ENCODE measurements at places on chromosomes 3 and 15.

DNA sequence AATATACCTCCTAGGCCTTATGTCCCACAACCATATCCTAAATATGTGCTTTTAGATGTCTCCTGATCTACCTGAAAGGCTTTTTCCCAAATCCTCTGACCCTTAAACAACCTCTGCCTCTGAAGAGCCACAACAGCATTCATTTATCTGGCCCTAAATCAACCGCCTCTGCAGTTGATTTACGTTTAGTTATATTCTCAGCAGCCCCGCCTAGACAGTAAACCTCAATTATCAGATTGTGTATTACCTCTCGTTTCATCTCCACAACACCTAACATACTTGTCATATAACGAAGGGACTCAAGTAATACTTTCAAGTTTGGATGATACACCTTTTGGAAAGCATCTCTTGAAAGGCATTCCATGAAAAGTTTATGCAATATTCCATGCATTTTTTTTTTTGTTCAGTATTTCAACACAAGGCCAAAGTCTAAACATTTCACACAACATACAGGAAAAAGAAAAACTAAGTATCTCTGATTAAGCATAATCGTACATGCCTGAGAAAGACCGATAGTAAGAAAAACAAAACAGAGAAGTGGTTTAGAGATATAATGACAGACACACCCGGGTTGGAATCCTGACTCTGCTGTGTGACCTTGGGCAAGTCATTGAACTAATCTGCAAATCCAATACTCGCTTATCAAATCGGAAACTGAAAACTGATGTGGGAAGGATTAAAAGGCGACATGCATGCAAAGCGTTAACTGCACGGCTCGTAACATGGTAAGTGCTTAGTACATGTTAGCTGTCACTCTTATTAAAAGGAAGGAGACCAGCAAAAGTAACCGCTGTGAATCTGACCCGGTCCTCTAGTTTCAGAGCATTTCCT lies 778 bp downstream of the CRBN start:
- DNase-seq = no peak

GRCh38 chr3:108228286-108228685 lies 6.1 kb upstream of the IFT57 start:
- no peak for DNase-seq

- DNase-seq = no peak
Measured at GRCh38 chr3:118478706-118479276, 555.9 kb downstream of the IGSF11 start.

- no peak for DNase-seq
Measured at GRCh38 chr3:177491296-177492032, 294.2 kb upstream of the TBL1XR1 start.

GRCh38 chr3:31399271-31399670 lies 133.5 kb upstream of the STT3B start:
- DNase-seq = no peak

DNA sequence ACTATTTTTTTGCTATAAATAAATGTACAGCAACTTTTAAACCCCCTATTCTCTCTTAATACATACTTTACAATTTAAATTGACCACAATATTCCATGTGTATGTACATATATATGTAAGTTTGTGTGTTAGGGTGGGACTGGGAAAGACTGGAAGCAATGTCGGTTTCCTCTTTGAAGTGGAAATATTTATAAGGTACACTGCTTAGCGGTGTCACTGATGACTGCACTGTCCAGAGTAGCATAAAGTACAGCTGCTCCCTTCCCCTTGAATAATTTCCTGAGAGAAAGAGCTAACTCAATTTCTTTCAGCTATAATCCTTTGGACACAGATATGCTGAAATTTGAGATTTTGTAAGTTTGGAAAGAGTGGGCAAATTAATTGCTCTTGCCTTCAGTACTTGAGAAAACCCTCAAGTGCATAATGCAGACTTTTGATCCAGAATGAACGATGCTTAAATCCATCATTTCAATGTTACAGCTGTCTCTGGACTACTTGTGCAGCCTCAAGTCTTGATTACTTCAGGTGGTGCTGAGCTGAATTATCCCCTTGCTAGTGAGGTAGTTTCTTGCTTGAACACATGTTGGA lies 267.0 kb upstream of the CFAP20DC start:
- no peak for DNase-seq

- DNase-seq = no peak
Measured at GRCh38 chr3:169189486-169189885, 474.0 kb downstream of the MECOM start.

DNA sequence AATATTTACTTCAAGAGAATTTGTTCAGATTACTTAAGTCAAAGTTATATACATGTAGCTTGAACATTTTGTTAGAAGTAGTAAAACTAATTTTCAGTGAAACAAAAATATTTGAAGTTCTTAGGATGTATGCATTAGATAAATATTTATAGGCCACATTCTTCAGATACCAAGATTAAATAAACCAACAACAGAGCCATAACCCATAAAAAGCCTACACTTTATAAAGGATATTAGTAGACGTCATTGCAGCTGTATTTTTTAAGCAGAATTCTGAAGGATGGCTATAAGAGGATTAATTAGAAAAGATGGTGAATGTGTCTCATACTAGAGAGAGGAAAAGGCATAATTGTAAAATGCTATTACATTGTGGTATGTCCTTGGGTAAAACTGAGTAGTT lies 449.7 kb upstream of the ALCAM start:
- no peak for DNase-seq

- no peak for DNase-seq
Measured at GRCh38 chr3:72143322-72143721, 358.4 kb upstream of the PROK2 start.

DNA sequence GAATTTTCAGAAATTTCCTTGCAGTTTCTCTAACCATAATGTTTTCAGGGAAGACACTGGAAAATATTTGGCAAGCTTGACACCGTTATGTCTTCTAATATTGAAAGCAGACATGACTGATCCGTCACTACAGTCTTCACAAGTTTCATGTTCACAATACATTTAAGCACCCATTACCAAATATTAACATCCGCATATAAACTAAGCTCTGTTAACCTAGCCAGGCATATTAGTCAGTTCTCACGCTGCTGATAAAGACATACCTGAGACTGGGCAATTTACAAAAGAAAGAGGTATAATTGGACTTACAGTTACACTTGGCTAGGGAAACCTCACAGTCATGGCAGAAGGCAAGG lies 162.7 kb upstream of the LYSMD4 start:
- no peak for DNase-seq

Measured in NCI-H1048 (cell line).